ENCODE measurements at places on chromosomes 3 and 15.

DNA sequence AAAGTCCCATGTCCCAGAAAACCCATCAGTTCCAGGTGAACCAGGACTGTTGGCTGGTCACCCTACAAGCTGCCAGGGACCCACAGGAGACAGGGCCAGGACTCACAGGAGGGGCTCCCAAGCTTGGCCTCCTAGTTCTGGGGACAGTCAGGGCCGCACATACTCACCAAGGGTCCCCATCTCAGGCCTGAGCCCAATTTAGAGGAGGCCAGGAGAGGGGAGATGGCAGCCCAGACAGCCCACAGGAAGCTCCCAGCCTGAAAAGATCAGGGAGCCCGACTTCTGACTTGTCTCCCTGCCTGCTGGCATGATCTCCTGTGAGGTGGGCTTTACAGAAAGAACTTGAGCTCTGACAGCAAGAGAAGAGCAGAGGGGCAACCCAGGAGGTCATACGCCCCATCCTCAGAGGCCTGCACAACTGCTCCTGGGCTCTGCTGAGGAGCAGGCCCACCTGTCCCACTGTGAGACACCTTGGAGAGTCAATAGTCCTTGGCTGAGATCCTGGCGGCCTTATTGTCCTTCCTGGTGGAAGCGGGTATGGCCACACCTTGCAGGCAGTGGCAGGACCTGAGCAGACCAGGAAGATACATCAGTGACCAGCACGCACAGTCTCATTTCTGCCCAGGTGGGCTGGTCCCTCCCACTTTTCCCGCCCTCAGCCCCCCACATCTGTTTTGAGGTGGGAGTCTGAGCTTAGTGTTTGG lies 2.5 kb upstream of the ISLR start:
- no peak for DNase-seq
- peaks cover 7% of the 10 kb centered on the region for H3K36me3 ChIP-seq
- H3K27me3 ChIP-seq, result peaks cover 40% of the 10 kb centered on the region
- no peak overlapping the region for H3K4me3 ChIP-seq

DNA sequence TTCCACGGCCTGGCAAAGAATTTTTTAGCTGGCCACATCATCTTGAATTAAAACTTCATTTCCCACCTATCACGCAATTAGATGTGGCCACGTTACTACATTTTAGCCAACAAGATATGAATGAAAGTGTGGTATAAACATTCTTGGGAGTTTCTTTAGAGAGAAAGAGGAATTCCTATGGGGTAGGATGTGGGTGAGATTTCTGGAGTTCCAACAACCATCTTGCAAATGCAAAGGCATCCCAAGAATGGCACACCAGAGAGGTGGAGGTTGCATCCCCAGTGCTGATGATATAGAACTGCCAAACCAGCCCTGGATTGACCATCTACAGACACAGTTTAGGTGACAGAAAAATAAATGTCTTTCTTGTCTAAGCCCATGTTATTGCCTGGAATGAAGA lies 66.3 kb upstream of the AKAP13 start:
- no peak for DNase-seq
- peaks cover 18% of the 10 kb centered on the region for H3K4me1 ChIP-seq
- no peak overlapping the region for H3K27ac ChIP-seq
- H3K27me3 ChIP-seq, result no peaks in the 10 kb centered on the region
- no peaks in the 10 kb centered on the region for H3K36me3 ChIP-seq
- H3K4me3 ChIP-seq, result no peak overlapping the region

- peak overlapping the region; percentile 95 for H3K4me3 ChIP-seq
- peak overlapping the region; percentile 69 for H3K27ac ChIP-seq
Observed at GRCh38 chr3:179072100-179072438, 460 bp upstream of the ZMAT3 start.

DNA sequence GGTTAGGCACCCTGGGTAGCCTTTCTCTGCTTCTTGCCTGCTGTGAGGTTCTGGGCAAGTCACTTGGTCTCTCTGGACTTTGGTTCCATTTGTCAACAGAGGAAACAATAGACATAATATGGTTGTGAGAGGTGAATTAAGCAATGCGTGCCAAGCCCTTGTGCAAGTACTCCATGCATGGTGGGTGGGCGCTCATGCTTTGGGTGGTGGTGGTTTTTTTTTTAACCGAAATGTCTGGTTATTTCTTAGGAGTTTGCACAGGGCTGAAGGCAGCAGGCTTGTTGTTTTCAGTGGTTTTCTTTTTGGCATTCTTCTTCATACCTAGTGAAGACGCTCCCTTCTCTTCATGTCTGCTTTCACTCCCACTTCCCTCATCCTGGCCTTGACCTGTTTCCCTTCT lies 84.2 kb upstream of the LRTM1 start:
- H3K27ac ChIP-seq, result no peak overlapping the region
- H3K27me3 ChIP-seq, result no peaks in the 10 kb centered on the region
- no peaks in the 10 kb centered on the region for H3K4me1 ChIP-seq
- DNase-seq, result no peak

GRCh38 chr3:160098261-160098908 lies 109.8 kb downstream of the IL12A start:
- H3K4me1 ChIP-seq, result peaks cover 22% of the 10 kb centered on the region
- no peak for DNase-seq
- H3K27ac ChIP-seq, result no peak overlapping the region
- H3K4me3 ChIP-seq, result no peak overlapping the region

- no peaks in the 10 kb centered on the region for H3K27me3 ChIP-seq
- H3K27ac ChIP-seq, result no peak overlapping the region
- H3K4me1 ChIP-seq, result no peaks in the 10 kb centered on the region
- H3K4me3 ChIP-seq, result no peak overlapping the region
- DNase-seq, result no peak
Observed at GRCh38 chr3:24389108-24390090, 105.3 kb downstream of the THRB start.

DNA sequence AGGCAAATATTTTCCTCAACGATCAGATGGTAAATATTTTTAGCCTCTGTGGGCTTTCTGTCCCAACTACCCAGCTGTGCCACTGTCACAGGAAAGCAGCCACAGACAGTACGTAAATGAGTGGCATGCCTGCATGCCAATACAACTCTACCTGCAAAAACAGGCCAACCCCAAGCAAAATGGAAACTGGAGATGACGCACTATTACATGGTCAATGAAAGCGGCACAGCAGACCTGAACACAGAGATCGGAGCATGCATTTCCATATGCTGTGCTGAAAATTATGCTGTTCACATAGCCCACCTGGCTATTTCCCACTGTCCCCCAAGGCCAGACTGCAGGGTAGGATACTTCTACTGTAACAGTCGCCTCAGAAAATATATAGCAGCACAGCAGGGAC lies 57.8 kb downstream of the HERC2 start:
- H3K27ac ChIP-seq, result no peak overlapping the region
- no peak overlapping the region for H3K4me3 ChIP-seq
- H3K4me1 ChIP-seq, result no peaks in the 10 kb centered on the region
- DNase-seq, result no peak

DNA sequence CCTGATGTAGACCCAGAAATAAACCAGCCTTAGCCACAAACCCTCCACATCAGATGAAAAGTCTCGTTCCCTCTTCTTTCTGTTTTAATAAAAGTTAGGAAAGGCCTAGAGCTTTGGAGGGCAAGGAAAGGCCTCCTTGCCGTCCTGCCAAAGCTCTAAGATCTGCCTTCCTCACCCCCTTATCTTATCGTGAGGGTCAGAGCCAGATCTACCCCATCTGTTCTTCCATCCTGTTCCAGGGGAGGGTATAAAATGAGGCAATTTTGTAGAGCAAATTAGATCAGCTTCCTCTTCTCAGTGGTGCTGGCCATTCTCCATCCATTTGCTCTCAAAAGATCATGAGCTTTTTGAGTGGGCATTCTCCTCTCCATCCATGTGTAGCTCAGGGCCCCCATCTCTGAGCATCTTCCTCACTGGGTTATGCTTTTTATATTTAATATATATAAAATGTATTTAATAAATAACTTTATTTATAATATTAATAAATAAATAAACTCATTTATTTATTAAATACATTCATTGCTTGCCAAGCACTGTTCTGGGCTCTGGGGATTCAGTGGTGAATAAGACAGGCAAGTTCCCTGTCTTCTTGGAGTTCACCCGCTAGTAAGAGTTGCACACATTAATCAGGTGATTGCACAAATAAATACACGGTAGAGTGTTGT lies 2.0 kb upstream of the SLC24A1 start:
- H3K36me3 ChIP-seq, result no peaks in the 10 kb centered on the region
- no peak for DNase-seq
- no peaks in the 10 kb centered on the region for H3K27me3 ChIP-seq
- no peaks in the 10 kb centered on the region for H3K4me1 ChIP-seq
- H3K27ac ChIP-seq, result no peak overlapping the region
- no peak overlapping the region for H3K4me3 ChIP-seq

DNA sequence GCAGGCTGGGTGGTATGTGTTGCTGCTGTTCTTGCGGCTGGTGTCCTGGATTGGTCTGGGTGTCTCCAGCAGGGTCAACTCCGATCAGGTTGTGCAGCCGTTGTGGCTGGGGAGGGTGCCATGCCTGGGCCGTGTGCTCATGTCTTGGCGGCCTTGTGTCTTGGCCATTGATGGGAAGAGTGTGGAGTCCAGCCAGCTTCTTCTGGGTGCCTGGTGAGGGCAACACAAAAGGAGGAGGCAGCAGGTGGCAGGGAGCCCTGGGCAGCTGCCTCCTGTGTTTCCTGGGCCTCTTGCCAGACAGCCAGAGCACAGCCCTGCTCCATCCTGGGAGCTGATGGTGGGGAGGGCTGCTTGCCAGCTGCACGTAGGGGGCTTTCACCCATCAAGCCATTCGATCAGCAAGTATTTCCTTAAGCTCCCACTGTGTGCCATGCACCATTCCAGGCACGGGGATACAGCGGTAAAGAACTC lies 4.3 kb downstream of the CHAC1 start:
- H3K27me3 ChIP-seq, result no peaks in the 10 kb centered on the region
- peaks cover 13% of the 10 kb centered on the region for H3K4me1 ChIP-seq
- H3K4me3 ChIP-seq, result no peak overlapping the region
- no peak for DNase-seq
- H3K27ac ChIP-seq, result peak overlapping the region; percentile 8

- no peak overlapping the region for H3K27ac ChIP-seq
- peaks cover 21% of the 10 kb centered on the region for H3K36me3 ChIP-seq
- no peaks in the 10 kb centered on the region for H3K4me1 ChIP-seq
- H3K27me3 ChIP-seq, result no peaks in the 10 kb centered on the region
- no peak overlapping the region for H3K4me3 ChIP-seq
Observed at GRCh38 chr15:76951220-76951619, 19.7 kb downstream of the RCN2 start.

- H3K27me3 ChIP-seq, result no peaks in the 10 kb centered on the region
- no peak overlapping the region for H3K4me3 ChIP-seq
- H3K4me1 ChIP-seq, result peaks cover 66% of the 10 kb centered on the region
- no peak for DNase-seq
- H3K27ac ChIP-seq, result no peak overlapping the region
Observed at GRCh38 chr15:74869726-74870407, 3.3 kb downstream of the SCAMP2 start.

- DNase-seq, result peak; percentile 89
- H3K27me3 ChIP-seq, result peaks cover 55% of the 10 kb centered on the region
- H3K4me3 ChIP-seq, result no peak overlapping the region
- H3K4me1 ChIP-seq, result peaks cover 16% of the 10 kb centered on the region
- no peaks in the 10 kb centered on the region for H3K36me3 ChIP-seq
Observed at GRCh38 chr15:76150971-76151598, 91.3 kb downstream of the TMEM266 start.

- DNase-seq, result no peak
- H3K27me3 ChIP-seq, result no peaks in the 10 kb centered on the region
- peaks cover 67% of the 10 kb centered on the region for H3K4me1 ChIP-seq
- H3K4me3 ChIP-seq, result peak overlapping the region; percentile 40
Observed at GRCh38 chr3:69888040-69888942, 111.2 kb upstream of the SAMMSON start.

- no peaks in the 10 kb centered on the region for H3K4me1 ChIP-seq
- no peak for DNase-seq
- no peaks in the 10 kb centered on the region for H3K36me3 ChIP-seq
Observed at GRCh38 chr3:118244761-118245160, 789.9 kb downstream of the IGSF11 start.

DNA sequence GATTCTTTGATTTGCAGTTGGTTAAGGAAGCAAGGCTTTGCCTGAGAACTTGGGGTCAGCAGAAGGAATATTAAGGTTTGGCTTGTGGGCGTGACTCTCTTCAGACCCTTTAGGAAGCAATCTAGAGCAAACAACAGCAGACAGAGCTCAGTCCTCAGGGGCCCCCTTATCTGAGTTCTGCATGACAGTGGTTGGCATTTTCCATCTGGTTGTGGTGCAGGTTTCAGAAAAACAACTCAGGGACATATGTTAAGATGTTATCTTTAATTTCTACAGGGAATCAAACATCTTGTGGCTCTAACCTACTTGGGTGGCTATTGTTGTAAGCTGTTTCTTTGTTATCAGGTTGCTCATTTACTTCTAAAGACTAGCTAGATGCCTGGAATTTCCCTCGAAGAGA lies 141.4 kb downstream of the VPS8 start:
- peaks cover 7% of the 10 kb centered on the region for H3K36me3 ChIP-seq
- H3K27ac ChIP-seq, result no peak overlapping the region
- no peaks in the 10 kb centered on the region for H3K27me3 ChIP-seq
- H3K4me1 ChIP-seq, result no peaks in the 10 kb centered on the region
- no peak for DNase-seq

DNA sequence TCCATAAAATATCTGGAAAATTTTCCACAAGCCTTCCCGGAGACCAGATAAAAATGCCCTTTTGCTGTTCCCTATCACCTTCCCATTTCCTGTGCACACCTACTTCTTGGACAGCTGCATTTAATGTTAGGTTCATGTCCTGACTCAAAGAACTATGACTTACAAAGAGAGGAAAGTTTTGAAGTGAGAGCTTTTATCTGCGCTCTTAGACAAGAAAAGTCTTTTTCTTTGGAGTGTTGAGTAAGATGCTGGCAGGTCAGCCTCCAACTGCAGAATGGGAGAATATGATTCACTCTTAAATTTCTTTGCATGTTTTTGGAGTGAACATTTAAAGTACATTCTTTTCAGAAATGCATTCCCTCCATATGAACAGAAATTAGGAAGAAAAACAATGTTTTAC lies 147.3 kb upstream of the DPH6 start:
- H3K36me3 ChIP-seq, result no peaks in the 10 kb centered on the region
- no peaks in the 10 kb centered on the region for H3K27me3 ChIP-seq
- H3K4me1 ChIP-seq, result no peaks in the 10 kb centered on the region
- H3K27ac ChIP-seq, result no peak overlapping the region
- H3K4me3 ChIP-seq, result no peak overlapping the region

DNA sequence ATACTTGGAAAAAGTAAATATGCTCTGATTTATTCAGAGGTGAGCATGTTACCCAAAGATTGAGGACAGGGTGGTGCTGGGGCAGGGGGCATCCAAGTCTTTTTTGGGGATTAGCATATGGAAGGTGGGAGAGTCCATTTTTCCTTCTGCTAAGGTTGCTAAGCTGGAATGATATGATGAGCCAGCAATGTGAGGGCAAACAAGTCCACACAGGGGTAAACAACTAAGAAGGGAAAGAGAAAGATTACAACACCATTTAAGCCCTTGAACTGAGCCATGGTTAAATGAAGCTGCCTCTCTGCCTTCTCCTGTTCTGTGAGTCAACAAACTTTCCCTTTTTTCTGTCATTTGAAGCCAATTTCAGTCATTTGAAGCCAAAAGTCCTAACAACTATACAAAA lies 89.0 kb downstream of the RPL22L1 start:
- no peaks in the 10 kb centered on the region for H3K36me3 ChIP-seq
- H3K4me1 ChIP-seq, result no peaks in the 10 kb centered on the region
- no peak for DNase-seq
- H3K27me3 ChIP-seq, result peaks cover 34% of the 10 kb centered on the region
- no peak overlapping the region for H3K27ac ChIP-seq
